ENCODE measurements at places on chromosomes 11 and 22.
A peak's percentile ranks its signal among the peaks of the same experiment; 100 is the strongest.

DNA sequence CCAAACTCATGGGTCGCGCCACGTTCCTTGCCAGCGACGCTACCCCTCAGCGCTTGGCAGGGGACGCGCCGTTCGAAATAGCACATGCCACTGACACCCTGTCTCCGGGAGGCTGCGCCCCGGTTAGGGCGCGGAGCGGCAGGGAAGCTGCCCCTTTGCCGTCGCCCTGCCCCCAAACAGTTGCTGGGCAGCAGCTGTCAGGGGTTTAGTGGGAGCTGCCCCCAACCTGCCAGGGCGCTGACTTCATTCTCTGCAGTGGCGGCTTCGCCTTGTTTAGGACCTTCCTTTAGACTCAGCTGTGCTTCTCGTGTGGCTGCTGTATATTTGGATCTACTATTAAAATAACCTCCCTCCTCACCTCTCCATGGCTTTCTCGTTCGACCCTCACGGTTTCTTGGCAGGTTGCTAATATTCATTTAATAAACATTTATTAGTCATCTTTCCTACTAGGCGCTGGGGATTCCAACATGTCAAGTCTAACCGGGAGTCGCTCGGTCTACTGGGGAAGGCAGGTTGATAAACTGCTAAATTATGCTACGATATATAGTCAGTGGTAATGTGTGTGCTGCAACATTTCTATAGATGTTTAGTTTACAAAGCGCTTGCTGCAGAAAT lies 782 bp downstream of the TMEM109 start:
- DNase-seq: no peak

GRCh38 chr22:46116491-46116958 lies 33.8 kb upstream of the PPARA start:
- DNase-seq: peak; percentile 75

DNA sequence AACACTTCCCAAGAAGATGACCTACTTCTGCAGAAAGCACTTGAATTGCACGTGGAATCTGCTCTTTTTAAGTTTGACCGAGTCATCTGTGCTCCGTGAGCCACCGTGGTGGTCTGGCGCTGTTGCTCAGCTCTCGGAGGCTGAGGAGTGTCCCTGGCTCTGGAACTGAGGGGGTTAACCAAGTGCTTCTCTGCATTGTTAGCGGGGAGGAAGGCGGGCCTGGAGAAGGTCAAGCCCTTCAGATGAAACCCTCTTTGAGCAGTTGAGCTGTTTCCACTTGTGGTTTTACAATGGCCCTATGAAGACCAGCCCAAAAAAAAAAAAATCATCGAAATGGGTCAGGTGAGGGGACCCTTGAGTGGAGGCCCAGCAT lies 286.4 kb downstream of the NTM start:
- no peak for DNase-seq

- DNase-seq: no peak
Observed at GRCh38 chr11:68028802-68029545, 1.5 kb upstream of the NDUFS8 start.

DNA sequence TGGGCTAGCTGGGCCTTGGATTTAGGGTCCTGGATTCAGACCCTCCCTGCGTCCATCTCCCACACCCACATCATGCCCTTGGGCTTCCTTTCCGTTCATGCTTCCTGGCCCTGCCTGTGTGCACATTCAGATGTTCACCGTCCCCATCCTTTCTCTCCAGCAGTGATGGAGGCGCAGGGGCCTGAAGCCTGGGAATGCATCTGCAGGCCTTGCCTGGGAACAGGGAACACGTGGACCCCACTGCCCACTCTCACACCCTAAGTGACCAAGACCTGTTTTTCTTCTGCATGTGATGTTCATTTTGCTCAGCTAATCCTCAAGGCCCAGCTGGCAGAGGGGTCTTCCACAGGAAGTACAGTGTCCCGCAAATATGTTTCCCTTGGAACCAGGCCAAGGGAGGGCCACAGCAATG lies 91.6 kb upstream of the PARVA start:
- DNase-seq: no peak

DNA sequence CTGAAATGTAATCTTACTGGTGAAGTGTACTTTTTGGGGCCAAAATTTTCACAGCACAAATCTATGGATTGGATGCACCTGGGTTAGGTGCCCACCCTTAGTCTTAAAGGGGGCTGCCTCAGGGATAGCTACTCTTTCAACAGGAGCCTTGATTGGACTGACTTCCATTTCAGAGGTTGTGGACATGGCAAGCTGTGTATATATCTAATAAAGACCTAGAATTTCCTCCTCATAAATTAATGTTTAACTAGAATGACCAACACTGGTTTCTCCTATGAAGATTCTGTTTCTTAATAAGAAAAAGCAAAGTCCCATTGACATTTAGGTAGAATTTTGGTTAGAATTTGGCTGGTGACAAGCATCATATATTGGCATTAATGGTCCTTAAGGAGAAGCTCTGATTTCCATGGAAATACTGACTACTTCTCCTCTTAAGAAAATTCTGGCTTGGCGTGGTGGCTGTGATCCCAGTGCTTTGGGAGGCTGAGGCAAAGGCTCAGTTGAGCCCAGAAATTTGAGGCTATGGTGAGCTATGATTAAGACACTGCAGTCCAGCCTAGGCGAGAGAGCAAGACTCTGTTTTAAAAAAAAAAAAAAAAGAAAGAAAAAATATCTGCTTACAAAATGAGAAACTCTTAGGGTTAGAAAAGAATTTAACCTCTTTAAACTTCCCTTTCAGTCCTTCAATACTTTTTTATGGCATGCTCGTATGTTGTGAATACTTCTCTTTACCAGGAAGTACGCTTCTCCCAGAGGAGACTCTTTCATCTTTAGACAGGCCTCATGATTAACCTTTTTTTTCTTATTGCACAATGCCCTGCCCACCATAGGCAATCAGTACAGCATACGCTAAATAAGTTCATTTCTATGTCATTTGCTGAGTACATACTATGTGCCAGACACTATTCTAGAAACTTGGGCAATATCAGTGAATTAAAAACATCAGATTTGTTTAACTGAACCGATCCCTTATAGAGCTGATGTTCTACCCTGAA lies 77.2 kb downstream of the PRR5L start:
- DNase-seq: no peak

DNA sequence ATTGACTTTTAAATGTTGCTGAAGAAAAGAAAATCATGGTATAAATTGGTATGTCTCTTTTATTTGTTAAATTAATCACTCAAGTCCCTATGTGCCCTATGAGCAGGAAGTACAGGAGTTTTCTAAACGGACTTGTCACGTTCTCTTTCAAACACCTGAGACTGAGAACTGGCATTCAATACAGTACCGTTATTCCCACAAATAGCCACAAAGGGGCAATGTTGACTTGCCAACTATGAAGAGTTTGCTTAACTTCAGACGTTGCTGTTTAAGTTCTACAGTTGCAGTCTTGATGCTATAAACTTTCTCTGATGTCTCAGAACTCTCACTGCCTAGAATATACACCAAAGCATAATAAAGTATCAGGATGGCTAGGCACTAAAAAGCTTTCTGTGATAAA lies 7.6 kb downstream of the OR56A1 start:
- DNase-seq: no peak

DNA sequence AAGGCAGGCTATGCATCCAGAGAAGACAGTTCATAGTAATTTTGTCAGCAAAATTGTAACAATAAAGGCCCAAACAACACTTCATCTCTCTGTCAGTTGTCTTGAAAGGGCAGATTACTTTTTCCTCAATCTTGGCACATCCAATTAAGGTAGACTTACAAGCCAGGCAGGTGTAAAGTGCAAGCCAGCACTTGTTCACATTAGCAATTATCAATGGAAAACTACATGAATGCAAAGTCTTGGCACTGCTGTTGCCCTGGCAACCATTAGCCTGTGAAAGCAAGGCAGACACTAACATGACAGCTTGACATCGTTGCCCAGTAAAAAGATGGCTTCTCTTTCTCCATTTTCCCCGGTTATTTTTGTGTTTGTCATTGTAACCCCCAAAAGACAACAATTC lies 677.2 kb upstream of the TENM4 start:
- DNase-seq: no peak

GRCh38 chr11:127390465-127390864 lies 389.9 kb upstream of the KIRREL3 start:
- no peak for DNase-seq

DNA sequence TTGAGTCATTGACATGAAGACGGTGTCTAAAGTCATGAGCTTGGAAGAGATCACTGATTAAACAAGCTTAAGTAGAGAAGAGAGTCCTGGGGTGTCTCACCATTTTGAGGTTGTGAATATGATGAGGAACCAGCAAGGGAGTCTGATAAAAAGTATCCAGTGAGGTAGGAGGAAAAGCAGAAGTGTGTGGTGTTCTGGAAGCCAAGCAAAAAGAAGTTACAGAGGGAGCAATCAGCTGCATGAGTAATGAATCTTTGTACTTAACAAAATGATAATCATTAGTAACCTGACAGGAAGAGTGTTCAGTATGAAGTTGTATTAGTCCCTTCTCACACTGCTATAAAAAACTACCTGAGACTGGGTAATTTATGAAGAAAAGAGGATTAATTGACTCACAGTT lies 131.3 kb downstream of the C11orf87 start:
- no peak for DNase-seq

DNA sequence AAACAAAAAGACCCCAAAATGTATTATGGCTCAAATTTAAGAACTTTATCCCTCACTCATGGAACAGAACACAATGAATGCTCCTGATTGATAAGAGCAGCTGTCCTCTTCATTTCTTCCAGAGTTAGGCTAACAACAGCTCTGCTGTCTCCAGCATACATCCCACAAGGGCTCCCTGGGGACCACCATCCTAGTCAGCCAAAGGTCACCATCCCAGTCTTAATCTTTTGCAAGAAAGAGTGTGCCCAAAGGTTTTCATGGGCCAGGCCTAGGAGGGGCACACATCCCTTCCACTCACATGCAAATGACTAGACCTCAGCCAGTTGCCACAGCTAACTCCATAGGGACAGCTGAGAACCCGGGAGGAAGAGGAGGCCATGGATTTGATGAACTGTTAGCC lies 555.3 kb downstream of the BUD13 start:
- no peak for DNase-seq

DNA sequence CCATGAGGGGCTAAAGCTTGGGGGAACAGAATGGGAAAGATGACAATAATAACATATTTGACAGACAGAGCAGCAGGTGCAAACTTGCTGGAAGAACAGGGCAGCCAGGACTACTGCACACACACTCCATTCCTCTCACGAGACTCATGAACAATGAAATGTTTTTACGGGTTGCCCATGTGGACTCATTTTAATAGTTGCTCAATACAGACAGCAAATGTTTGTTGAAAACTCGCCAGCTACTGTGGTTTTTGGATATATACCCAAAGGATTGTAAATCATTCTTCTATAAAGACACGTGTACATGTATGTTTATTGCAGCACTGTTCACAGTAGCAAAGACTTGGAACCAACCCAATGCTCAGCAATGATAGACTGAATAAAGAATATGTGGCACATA lies 10.3 kb downstream of the SYT13 start:
- no peak for DNase-seq

GRCh38 chr11:133896028-133896427 lies 50.7 kb upstream of the SPATA19 start:
- DNase-seq: no peak

GRCh38 chr11:44248109-44248508 lies 61.8 kb downstream of the ALX4 start:
- DNase-seq: no peak

DNA sequence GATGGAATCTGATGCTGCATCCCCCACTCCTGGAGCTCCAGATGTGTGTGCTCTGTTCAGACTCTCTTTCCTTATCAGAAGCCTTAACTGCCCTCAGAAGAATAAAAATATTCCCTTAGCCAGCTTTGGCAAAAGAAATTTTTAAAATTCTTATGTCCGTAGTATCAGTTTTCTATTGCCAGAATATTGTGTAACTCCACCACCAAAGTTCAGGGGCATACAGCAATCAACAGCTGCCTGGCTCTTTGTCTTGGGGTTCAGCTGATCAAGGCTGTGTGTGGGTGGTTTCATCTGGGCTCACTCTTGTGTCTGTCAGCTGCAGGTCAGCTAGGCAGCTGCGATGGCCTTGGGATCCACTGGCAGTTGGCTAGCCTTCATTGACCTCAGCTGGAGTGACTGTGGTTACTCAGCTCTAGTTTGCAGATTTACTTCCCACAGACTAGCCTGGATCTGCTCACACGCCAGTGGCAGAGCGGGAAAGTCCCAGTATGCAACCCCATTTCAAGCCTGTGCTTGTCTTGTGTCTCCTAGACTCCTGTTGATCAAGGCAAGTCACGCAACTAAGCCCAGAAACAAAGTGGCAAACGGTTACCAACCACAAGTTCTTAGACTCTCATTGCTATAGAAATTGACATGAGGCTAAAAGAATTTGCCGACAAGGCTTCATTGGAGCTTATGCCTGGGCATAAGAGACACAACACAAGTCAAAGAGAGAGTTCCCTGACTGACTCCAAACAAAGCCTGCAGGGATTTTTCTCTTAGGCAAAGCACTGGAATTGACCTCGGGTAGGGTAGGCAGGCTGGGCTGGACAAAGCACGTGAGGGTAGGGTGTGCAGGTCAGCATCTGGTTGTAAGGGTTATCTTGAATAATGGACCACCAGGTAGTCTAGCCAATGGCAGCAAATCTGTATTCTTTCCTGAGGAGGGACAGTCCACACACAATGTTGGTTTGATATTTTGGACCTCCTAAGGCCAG lies 7.5 kb downstream of the TMEM138 start:
- DNase-seq: no peak

GRCh38 chr11:35624781-35625180 lies 6.5 kb downstream of the FJX1 start:
- no peak for DNase-seq

- no peak for DNase-seq
Observed at GRCh38 chr22:25407226-25407858, 157.1 kb upstream of the GRK3 start.

- DNase-seq: no peak
Observed at GRCh38 chr11:9951807-9952206, 287.9 kb downstream of the SWAP70 start.

GRCh38 chr11:66857927-66858185 lies 992 bp downstream of the LRFN4 start:
- DNase-seq: no peak

DNA sequence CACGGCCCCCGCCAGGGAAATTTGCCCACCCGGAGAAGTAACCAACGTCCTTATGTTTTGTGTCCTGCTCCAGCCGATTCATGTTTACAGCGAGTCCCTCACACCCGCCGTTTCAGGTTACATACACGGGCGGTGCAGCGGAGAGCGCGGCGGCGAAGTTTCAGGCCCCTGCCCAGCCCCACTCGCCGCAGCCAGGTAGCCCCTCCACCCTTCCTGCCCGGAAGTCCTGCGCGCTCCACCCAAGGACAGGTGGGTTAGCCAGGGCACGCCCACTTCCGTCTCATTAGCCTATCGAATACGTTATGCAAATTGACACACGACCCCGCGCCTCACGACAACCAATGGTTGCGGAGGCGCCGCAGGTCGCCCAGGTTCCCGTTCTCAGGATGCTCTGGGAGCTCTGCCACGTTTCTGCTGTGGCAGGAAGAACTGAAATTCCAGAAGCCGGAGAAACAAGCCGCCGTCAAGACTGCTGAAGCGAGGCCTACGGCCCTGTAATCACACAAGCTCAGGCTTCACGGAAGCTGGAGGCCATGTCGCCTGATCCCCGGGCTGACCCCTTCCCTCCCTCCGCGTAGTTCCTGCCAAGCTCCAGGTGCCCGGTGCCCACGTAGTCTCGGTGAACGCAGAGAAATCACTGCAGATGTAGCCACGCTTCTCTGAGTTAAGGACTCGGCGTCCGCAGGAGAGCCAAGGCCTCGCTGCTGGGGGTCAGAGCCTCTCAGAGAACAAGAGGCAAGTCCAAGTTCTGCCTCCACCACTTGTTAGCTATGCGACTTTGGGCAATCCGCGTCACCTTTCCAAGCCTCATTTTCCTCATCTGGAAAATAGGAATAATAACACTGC lies 22.4 kb upstream of the MYH9 start:
- no peak for DNase-seq

- no peak for DNase-seq
Observed at GRCh38 chr22:24176040-24176439, 5.2 kb upstream of the SUSD2 start.
